Activated CD8-positive, alpha-beta memory T cell treated with anti-CD3 and anti-CD28 coated beads for 1 hour (primary cell): ENCODE measurements at places on chromosomes 5 and 9.

- DNase-seq = no peak
Measured at GRCh38 chr9:101487443-101487840, 46.2 kb upstream of the RNF20 start.

DNA sequence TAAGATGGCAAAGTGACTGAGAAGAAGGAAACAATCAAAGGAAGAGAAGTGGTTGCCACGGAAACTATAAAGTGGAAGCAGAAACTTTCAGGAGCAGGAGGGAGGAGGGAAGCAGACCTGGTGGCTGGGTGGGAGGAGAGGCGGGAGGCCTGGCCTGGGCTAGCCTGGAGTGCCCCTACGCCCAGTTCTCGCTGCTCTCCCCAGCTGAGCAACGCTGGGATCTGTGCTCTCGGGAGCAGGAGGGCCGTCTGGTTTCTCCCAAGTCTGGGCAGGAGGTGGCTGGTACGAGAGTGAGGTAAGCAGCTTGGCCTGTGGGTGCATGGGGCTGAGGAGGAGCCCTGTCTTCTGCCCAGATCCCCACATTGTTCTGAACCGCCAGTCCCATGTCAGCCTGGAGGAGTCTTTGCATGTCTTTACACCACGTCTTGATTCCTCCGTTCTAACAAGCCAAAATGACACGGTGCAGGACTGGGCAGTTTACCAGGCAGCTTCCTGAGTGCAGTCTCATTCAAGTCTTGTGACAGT, 15.0 kb upstream of the DAB2IP start:
- no peak for DNase-seq

- DNase-seq = no peak
Measured at GRCh38 chr5:137901011-137901817, 12.0 kb downstream of the PKD2L2 start.

- DNase-seq = no peak
Measured at GRCh38 chr5:112713206-112713605, 24.5 kb upstream of the APC start.

DNA sequence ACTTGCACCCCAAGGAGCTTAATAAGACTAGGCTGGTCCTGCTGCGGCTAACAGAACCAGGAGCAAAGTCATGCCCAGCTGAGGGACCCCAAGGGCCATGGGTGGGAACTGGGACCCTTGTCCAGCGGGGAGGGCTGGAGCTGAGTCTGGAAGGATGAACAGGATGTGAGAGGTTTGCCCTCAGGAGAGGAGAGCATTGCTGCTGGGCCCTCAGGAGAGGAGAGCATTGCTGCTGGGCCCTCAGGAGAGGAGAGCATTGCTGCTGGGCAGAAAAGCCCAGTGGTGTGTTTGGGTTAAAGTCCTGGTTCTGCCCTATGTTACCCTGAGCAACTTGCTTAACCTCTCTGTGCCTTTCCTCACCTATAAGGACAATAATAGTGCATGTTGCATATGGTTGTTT, 125.8 kb downstream of the MACROH2A1 start:
- no peak for DNase-seq

- no peak for DNase-seq
Measured at GRCh38 chr9:125409637-125410521, 148.3 kb downstream of the GAPVD1 start.

GRCh38 chr5:139881143-139881733, 85.6 kb downstream of the PSD2 start:
- no peak for DNase-seq

DNA sequence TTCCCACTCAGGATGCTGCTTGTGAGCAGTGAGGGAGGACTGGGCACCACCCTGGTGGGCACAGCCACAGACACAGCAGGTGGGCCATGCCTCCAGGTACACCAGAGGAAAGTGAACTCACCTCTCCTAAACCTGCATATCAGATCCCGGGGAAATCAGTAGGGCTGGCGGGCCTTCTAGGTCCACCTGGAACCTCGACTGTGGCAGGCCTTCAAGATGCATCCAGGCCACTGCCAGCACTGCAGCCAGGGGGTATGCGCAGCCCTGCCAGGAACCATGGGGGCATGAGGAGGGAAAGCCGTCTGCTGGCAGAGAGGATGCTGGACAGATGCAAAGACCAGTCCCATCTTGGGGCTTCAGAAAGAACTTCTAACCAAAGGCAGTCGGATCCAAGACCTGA, 270.6 kb upstream of the IRX4 start:
- DNase-seq = no peak

DNA sequence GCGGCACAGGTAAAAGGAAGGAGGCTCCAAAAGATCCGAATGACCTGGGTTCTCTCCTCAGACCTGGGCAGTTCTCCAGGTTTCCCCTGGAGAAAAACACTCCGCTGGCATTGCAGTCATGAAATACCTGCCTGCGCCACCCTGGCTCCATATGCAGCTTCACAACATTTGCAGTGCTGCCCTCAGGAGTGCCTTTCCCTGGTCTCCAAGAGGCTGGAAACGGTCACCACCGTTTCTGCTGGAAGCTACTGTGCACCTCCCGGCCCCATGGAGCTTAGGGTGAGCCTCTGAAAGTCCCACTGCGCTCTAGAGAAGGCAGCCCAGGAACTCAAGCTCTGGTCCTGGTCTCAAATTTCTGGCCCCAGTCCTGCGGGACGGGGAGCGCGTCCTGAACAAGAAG, 670 bp downstream of the UGT3A1 start:
- no peak for DNase-seq

GRCh38 chr5:80990971-80991370, 30.8 kb downstream of the RASGRF2 start:
- DNase-seq = no peak

GRCh38 chr9:89357331-89358197, 39.3 kb downstream of the SECISBP2 start:
- no peak for DNase-seq

DNA sequence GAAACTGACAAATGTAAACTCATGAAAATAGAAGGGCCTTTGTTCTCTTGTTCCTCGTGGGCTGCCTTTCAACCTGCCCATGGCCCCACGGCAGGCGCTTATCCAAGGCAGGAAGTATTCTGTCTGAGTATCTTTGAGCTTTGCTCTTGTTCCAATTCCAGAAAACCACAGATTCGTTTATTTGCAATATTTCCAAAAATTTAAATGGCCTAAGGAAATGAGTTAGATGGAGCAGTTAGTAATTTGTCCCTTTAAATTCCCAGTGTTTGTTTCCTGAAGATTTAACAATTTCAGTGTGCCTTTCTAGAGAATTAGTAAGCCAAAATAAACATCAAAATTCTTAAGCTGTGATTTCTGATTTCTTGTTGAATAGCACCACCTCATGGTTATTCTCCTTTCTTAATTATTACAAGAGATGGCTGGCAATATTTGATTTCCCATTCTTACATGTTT, 299.4 kb upstream of the RASA1 start:
- no peak for DNase-seq

DNA sequence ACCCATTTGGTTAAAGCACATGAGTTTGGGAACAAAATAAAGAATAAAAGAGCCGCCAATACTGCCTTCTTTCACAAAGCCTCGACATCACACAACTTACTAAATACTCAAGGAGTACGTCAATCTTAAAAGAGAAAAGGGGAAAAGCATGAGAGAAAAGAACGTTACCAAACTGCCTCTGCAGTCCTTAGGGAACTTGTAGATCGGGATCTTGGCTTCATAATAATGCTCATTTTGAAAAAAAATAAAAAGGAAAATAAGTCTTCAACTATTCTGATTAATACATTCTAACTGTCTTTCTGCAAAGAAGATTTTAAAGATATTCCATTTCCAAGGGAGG, 618.4 kb downstream of the PDE4D start:
- DNase-seq = no peak

GRCh38 chr9:20335668-20336332, 286.5 kb downstream of the MLLT3 start:
- DNase-seq = no peak

DNA sequence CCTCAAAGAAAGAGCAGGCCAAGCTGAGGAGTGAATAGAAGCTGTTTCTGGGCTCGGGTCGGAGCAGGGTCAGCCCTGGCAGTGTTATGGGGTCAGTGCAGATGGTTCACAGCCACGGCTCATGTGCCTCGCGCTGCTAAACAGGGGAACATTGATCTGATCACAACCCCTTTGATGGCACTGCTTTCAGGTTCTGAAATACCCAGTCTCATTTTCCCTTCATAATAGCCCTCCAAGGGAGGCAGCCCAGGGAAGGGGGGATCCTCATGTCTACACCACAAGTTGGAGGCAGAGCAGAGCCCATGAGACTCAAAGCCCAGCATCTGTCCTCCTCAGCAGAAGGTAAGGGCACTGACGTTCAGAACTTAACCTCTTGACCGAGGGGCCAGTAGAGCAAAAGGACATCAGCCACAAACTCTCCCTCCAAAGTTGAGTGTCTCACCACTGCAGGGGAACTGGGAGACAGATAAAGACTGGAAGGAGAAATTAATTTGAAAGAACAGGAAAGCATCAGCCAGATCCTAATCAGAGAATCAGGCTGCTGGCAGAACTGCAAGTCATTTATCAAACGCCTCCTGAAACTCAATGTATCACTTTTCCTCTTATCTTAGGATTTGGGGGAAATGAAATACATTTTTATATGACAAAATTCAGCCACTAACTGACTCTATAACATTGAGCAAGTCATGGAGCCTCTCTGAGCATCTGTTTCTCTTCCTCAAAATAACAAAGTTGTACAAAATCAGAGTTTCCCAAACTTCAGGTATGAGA, 110.6 kb downstream of the SH3TC2 start:
- no peak for DNase-seq

- DNase-seq = no peak
Measured at GRCh38 chr9:36961561-36962325, 72.3 kb downstream of the PAX5 start.

DNA sequence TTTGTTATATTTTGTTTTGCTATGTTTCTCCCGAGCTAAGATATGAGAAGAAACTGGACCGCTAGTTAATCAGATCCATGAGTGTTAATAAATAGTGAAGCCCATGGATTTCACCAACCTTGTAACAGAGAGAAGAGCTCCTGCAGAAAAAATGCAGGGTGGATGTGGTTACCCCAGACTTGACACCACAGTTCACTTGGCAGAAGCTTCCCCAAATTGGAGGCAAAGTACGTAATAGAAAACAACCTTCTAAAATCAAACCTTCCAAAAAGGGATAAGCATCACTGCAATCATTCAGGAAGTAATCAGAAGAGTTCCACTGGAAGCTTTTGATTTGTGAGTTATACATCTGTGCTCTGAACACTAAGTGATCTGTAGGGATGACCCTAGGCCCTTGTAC, 267.5 kb downstream of the ACTL7B start:
- DNase-seq = no peak

DNA sequence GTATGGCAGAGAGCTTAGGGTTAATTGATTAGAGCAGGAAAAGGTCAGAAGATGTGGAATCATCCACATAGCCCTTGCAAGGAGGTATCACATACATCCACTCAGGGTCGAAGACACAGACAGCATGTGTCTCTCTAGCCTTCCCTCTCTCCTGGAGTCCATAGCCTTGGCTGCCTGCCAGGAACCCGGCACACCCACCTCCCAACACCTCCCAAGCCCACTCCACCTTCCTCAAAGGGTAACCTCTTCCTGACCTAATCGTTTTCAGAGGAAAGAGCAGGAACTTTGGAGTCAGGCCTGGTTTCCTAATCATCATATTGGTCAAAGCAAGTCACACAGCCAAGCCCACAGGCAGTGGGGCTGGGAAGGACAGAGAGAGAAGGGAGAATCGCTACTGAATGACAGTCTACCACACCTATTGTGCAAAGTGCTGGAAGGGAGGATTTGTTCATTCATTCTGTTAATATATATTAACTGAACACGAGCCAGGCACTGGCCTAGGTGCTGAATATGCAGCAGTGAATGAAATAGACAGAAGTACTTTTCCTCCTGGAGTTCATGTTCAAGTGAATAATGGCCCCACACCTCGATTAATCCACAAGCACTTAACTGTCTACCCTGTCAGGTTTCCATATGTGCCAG, 107.8 kb downstream of the KCNIP1 start:
- DNase-seq = no peak

- no peak for DNase-seq
Measured at GRCh38 chr9:5714501-5715401, 85.8 kb downstream of the RIC1 start.

DNA sequence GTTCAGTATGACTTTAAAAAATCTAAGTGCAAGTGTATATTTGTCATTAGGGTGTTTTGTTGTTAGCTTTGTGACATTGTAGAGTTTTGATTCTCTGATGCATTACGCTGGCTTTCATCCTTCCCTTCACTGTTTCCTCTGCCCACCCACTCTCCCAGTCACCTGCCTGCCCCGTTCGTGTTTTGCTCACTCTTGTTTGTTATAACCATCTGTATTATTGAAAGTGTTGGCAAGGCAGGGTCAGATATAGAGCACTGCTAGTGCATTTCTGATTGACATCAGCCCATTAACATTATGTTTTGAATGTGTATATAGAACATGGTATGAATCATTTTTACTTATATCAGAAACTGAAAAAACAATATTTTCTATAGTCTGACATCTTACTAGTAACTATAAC, 27.3 kb downstream of the SCGB3A1 start:
- DNase-seq = no peak

DNA sequence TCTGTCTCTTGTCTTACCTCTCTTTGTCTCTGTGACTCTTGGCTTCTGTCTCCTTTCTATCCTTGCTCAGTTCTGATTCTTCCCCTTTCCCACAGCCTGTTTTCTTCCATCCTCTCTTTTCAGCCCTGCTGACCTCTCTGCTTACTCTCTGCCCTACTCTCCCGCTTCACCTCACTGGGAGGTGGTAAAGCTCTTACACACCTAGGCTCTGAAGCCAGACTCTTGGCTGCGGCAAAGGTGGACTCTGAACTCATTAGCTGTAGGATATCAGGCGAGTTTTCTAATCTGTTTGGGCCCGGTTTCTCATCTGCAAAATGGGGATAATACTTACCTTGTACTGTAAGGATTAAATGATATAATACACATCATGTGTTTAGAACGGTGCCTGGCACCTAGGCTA, 11.1 kb downstream of the PCDH1 start:
- DNase-seq = no peak

DNA sequence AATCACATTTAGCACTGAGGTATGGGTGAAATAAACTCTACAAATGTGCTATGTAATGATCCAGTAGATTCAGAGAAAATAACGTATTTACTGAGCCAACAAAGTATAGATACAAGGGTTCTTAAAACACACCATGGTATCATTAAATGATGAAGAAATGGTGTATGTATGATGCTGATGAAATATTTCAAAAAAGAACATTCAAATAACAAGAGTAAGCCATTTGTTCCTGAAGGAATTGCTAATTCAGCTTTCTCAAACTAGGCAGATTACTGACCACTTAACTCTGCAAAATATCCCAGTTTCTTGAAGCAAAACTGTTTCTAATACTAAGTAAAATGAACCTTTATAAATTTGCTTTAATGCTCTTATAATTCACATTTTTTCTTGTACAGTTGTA, 97.6 kb upstream of the IFNE start:
- DNase-seq = no peak

DNA sequence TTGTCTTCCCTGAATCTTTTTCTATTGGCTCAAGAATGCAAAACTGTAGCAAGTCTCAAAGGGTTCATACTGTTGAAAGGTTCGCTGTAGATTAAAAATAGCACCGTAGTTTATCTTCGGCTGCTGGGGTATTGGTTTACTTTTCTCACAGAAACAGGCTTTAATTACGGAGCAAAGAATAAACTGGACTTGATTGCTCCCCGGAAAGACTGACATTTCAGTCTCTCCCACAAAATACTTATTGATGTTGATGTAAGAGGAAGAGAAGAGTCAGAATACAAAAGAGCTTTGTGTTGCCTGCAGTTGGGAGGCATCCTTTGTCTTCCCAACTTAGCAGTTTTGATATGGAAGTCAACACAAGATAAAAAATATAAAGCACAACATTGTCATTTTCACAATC, 183.9 kb upstream of the DMAC1 start:
- no peak for DNase-seq

GRCh38 chr5:88760527-88760926, 122.5 kb downstream of the MEF2C start:
- DNase-seq = no peak

GRCh38 chr5:142320851-142321560, 3.8 kb downstream of the SPRY4 start:
- no peak for DNase-seq
